Activated CD4-positive, alpha-beta T cell treated with anti-CD3 and anti-CD28 coated beads for 4 hours (primary cell): ENCODE measurements at places on chromosomes 1 and 21.

GRCh38 chr1:71307451-71307850 lies 226.6 kb upstream of the ZRANB2 start:
- DNase-seq: no peak

DNA sequence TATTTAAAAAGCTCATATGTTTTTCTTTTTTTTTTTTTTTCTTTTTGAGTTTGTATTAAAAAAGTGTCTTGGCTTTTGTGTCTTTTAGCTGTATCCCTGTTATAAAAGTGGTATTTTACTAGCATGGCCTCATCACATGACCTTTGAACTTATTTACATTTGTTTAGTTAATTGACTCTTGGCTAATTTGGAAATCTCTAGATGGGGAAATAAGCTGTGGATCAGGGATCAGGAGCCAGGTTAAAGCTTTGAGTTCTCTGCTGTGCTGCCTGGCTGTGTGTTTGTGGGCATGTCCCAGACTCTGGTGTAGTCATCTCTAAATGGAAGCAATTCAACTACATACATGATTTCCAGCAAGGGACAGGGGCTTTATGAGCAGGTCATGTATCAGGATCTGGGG lies 56.5 kb downstream of the HHAT start:
- DNase-seq: no peak

DNA sequence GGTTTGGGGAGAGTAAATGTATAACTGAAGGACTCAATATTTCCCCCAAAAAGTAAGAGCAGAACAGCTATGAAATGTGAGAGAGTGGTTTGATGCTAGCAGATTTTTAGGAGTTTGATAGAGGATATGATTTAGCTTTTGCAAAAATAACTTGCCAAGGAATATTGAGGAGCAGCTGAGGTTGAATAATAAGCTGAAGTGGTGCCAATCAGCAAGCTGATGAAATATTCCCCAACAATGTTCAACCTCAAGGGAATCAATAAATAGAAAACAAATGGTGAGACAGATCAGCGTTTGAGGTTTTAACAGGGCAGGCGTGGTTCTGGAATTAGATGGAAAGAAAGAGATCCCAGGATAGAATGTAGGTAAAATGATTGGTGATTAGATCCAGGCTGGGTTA lies 413.4 kb upstream of the ADAMTS5 start:
- no peak for DNase-seq

- DNase-seq: no peak
Measured at GRCh38 chr1:32263744-32264143, 12.7 kb downstream of the LCK start.

DNA sequence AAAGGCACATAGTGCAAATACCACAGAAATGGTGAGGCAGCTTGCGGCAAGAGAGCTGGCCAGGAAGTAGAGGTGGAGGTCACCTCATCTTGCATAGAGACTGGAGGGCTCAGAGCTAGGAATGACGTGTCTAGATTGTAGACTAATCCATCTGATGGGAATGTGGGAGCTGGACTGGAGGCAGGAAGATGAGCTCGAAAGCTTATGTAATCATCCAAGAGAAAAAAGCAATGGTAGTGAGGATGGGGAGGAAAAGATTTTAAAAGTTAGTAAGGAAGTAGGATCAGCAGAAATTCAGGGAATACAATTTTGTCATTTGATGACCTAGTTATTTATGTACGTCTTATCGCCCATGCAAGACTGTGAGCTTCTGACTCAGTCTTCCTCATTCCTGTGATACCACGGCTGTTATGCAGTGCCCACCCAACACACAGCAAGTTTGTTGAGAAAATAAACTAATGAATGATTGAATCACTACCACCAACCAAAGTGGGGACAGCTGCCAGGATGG lies 123.9 kb downstream of the RRAGC start:
- no peak for DNase-seq

DNA sequence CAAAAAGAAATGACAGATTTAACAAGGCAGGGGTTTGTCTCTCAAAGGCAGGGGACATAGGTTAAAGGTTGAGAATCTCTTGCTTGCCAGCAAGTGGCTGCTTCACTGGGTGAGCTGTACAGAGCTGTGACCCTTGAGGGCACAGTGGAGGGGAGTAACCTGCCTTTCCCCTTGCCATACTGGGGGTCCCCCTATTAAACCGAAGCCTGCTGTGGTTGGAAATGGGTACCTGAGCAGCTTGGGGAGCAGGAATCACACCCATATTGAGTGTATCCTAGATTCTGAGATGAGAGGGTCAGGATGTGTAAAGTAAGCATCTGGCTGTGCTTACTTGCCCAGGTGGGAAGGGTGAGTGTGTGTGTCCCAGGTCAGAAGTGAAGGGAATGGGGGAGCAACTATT lies 31.8 kb downstream of the WNT4 start:
- DNase-seq: no peak

DNA sequence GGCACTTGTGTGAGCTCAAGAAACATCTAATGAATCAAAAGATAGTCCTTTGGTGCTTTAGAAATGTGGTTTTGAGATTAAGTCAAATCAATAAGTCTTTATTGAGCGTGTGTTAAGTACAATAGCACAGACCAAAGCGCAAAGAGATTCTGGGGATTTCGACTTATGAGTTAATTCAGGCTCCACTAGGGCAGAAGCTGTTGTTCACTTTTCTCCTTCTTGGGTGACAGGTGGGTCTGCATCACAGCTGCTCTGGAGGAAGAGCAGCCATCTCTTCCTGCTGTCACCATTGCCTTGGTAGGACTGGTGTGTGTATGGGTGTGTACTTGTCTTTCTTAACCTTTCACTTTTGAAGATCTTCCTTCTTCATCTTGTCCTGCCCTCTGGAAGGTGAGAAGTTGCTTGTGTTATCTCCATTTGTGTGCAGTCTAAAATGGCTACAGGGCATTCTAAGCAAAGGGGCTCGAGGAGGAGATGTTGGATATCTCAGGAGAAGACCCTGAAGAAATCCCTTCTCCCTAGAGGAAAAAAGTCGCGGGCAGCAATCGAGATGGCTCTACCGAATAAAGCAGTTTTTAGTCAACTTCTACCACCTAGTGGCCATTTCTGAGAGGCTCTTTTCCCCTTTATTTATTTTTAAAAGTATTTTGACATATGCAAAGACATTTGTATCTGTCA lies 22.9 kb upstream of the DISC1 start:
- peak; percentile 29 for DNase-seq

GRCh38 chr1:2529784-2530512 lies at the start of gene HES5:
Gene HES5 (minus strand): TSS chr1:2530263. CDS start chr1:2530164, 99 bp downstream.
- no peak for DNase-seq

GRCh38 chr1:101365878-101366277 lies 129.1 kb downstream of the S1PR1 start:
- DNase-seq: no peak

- DNase-seq: no peak
Measured at GRCh38 chr1:179046808-179047635, 21.3 kb downstream of the FAM20B start.

DNA sequence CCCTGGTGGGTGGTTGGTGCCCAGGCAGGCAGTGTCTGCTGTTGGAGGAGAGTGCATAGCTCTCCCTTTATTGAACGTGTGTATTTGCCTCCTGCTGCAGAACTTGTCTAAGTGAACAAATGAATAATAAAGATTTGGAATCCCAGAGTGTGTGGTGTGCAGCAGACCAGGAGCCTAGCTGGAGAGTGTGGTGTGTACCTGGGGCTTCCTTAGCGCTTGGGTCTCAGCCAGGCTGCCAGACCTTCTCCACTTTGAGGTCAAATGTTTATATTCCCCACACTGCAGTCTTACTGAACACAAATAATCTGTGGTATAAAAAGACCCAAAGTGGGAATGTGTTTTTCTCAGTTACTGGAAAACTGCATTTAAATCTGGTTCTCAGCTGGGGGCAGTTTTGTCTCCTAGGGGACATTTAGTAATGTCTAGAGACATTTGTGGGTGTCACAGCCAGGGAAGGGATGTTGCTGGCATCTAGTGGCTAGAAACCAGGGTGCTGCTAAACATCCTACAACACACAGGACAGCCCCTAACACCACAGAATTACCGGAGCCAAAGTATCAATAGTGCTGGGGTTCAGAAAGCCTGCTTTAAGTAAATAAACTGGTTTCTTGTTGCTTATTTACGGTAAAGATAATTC lies 23.6 kb downstream of the SLC37A1 start:
- DNase-seq: no peak

DNA sequence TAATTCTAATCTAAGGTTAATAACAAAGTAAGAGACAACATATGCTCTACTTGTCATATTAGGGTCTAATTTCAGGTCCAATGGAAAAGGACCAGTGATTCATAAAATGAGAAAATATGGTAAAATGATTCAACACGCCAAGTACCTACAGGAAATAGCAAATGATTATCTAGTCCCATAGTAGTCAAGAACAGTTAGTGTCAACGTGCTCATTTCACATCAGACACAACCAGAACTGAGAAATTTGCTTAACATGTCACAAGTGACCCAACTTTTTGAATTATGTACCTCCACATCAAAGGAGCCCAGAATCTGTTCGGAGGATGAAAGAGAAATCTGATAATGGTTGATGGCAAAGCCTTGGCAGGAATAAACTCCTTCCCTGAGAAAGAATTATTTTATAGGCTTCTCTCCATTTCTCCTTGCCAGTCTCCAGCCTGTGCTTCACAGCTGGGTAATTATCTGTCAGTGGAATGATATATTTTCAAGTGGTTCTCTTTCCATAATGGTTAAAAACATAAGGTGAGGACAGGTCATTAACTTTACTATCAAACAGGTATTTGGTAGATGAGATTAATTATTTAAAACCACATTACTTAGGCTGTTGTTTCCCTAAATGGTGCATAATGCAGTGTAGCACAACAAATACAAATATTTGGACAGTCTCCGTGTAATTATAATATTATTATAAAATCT lies 83.2 kb downstream of the APP start:
- no peak for DNase-seq

- DNase-seq: no peak
Measured at GRCh38 chr1:32933742-32934322, 30.8 kb downstream of the RNF19B start.

- DNase-seq: no peak
Measured at GRCh38 chr1:63827411-63828321, 53.8 kb downstream of the ROR1 start.

DNA sequence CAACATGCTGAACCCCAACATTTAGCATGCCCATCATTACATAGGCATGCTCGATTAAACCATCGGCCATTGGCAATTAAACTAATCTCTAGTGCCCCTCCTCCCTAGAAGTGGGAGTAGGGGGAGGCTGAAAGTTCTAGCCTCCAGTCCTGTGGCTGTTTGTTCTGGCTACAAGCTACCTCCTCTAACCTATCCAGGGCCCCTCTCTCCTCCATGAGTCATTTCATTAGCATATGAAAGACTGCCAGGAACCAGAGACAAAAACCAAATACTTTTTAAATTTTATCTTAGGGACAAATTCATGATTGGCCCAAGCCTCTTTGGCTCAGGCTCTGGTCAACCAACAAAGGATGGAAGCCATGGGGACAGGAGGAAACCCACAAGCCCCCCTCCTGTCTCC lies 231.1 kb downstream of the CACNA1E start:
- DNase-seq: no peak

DNA sequence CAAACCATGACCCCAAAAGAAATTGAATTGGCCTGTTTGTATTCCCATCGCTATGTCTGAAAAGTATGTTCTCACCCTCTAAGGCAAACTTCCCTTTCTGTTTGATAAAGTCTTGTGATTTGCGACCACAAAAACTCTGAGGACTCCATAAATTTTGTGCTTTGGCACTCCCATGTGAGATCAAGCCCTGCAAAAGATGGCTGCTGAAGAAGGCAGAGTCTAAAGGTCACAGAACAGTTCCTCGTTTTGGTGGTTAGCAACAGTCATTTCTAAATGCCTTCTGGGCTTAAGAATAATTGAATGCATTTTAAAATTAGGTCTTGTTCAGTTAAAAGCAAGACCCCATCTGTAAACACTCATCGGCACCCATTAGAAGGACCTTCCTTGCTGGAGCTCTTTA lies 441.6 kb downstream of the OMA1 start:
- DNase-seq: no peak

- no peak for DNase-seq
Measured at GRCh38 chr1:159828176-159828575, 1.5 kb downstream of the SLAMF8 start.

DNA sequence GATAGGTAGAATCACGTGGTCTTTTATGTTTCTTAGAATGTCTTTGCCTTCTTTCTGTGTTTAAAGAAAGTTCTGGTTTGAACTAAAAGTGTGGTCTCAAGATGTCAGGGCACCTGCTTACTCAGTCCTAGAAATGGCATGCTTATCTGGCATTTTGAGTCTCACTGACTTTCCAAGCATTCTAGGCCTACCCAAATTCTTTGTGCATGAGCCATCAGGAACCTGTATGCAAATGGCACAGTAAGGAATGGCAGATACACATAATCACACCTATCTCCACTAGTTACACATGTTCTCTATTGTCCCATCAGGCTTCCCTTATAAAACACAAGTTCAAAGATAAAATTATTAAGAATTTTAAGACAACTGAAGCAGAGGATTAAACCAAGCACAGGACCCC lies 29.5 kb upstream of the CLCA4 start:
- DNase-seq: no peak

GRCh38 chr1:25952841-25953401 lies 44.9 kb downstream of the PAFAH2 start:
- no peak for DNase-seq

- DNase-seq: no peak
Measured at GRCh38 chr1:85149805-85150204, 51.0 kb downstream of the SYDE2 start.

GRCh38 chr1:11364170-11364569 lies 91.2 kb downstream of the UBIAD1 start:
- no peak for DNase-seq

DNA sequence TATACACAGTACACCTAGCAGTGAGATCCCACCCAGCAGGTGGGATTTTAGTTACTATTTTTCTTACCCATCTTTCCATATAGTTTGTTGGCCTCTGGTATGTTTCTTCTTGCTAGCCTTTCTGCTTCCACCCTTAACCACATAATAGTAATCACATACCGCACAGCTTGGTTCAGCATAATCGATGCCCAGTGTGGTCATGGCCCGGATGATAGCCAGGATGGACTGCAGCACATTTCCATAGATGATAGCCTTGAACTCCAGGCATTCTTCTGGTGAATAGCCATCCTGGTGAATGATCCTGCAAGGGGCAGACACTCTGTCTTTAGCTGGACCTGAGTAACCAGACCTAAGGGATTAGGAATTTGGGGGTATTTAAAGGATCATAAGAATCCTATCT lies 9.5 kb downstream of the GNAT2 start:
- no peak for DNase-seq

DNA sequence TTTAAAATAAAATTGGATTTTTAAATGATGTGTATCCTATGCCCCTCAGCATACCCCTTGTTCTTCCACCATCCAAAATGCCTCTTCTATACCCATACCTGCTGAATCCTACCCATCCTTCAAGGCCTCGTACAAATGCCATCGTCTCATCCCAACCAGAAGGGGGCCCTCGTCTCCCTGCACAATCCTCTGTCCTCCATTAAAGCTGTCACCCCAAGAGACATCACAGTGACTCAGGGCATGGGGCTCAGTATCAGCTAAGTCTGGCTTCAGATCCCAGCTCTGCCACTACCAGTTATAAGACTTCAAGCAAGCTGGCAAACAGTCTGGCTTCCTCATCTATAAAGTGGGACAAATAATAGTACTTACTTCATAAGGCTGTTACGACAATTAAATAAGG lies 23.8 kb downstream of the IGFN1 start:
- no peak for DNase-seq
